ENCODE measurements at places on chromosomes 5 and 9.

- DNase-seq: no peak
Measured at GRCh38 chr9:4022435-4023067, 277.3 kb downstream of the GLIS3 start.

- DNase-seq: no peak
Measured at GRCh38 chr9:89591274-89592212, 13.3 kb upstream of the GADD45G start.

DNA sequence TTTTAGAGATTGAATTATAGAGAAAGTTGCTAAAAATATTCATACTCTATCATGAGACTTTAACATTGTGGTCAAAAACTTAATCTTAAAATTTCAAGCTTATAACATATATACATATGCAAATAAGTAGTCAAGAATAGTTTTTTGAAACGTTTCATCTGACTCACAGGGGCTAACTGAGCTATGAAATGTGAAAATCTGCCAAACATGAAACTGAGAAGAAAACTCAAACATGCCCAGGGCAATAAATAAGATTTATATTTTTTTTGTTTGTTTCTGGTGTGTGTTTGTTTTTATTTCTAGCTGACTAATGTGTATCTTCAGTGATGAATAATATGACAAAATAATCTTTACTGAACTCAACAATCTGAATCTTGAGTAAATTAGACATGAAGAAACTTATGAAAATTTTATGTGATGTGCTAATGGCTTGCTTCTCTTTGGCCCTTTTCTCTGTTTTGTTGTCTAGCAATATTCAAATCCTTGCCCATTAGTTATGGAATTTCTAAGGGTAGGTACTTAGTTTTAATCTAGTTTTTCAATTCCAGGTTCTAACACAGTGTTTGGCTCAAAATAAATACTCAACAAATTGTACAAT lies 99.9 kb downstream of the FAM174A start:
- no peak for DNase-seq

DNA sequence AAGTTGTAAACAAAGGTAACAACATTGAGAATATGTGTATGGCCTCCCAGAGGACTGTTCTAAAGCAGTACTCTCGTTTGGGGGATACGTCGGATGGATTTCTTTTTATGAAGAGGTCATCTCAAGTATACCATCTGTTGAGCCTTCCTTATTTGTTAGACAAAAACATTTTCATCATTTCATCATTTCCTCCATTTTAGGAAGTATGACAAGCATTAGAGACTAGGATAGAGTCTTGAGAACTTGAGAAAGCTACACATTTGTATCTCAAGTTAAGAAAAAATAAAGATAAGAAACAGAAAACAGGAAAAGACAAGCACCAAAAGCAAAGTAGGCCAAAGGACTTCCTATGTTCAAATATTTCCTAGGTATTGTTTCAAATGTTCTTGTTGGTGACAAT lies 307.0 kb downstream of the EFNA5 start:
- no peak for DNase-seq

GRCh38 chr5:2382776-2383697 lies 368.4 kb downstream of the IRX2 start:
- no peak for DNase-seq

DNA sequence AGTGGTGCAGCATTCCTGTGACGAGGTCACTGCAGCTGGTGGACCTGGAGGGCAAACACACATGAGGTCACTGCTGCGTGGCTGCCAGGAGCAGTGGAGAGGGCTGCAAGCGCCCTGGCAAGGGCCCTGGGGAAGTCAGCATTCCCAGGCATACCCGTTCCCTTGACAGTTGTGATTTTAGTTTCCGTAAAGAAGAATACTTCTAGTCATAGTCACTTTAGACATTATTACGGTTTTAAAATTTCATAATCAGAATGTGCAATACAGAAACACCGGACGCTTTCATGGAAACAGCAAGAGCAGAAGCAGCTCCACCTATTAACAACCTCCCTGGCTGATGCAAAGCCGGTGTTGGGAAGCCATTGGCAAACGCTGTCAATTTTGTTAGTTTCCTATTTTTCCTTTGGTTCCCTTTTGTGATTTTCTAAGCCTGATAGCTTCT lies 129.8 kb downstream of the GADD45G start:
- no peak for DNase-seq

DNA sequence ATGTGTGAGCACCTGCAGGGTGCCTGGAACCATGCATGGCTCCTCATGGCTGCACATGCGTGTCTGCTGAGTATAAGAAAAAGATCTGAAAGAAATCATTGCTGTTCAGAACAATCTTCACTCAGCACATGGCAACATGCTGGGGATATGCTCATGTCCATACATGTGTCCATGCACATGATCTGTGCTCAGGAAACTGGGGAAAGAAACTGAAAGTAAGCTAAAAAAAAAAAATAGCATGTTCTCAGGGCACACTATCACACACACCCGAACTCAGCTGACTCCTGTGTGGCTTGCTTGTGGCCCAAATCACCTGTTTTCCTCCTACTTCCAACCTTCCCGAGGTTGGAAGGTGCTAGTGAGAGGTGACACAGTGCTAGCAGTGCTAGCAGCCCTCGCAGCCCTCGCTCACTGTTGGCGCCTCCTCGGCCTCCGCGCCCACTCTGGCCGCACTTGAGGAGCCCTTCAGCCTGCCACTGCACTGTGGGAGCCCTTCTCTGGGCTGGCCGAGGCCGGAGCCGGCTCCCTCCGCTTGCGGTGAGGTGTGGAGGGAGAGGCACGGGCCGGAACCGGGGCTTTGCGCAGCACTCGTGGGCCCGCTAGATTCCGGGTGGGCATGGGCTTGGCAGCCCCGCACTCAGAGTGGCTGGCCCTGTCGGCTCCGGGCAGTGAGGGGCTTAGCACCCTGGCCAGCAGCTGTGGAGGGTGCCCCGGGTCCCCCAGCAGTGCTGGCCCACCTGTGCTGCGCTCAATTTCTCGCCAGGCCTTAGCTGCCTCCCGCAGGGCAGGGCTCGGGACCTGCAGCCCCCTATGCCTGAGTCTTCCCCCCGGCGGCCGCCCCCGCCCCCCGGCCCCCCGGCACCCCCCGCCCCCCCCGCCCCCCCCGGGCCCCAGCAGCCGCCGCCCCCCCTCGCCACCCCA lies 76.0 kb downstream of the GADD45G start:
- no peak for DNase-seq

GRCh38 chr5:155834271-155834975 lies 492.5 kb upstream of the SGCD start:
- DNase-seq: no peak

DNA sequence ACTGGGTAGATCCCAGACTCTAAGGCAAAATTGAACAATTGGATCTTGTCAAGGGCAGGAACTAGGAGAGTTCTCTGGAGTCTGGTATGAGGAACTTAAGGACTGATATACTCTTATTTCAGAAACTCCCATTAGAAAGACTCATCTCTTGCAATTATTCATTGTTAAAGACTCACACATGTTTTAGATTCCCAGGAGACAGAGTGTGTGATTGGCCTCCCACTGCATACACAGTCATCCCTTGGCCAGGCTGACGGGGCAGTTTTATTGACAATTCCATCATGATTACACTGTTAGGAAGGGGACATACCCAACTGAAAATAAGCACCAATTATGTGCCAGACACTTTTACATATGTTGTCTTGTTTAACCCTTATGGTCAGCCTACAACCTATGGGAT lies 347.2 kb downstream of the DMAC1 start:
- DNase-seq: no peak

- no peak for DNase-seq
Measured at GRCh38 chr5:77329664-77330430, 119.4 kb downstream of the PDE8B start.

DNA sequence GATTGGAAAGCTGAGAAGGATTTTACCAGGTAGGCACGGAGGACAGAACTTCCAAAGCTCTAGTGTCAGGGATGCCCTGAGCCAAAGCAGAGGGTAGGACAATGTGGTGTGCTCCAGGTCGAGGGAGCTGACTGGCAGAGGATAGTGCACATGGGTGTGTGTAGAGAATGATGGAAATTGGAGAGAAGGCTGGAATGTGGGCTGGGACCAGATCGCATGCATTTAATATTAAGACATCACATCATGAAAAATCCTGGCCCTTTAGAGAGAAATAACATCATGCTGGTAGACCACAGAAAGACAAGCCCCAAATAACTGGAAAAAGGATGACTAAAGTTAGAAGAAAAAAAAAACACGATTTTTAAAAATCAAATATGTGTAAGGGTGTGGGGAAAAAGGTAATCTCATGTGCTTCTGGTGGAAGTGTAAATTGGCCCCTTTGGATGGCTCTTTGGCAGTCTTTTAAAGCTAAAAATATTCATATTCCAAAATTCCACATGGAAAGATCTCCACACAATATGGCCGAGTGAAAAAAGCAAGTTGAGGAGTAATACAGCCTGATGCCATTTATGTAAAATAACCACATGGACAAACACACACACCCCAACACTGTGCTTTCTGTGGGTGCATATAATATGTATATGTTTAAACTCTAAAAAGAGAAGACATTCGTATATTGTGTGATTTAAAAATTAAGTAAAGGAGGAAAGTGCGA lies 67.0 kb upstream of the TGFBR1 start:
- no peak for DNase-seq

DNA sequence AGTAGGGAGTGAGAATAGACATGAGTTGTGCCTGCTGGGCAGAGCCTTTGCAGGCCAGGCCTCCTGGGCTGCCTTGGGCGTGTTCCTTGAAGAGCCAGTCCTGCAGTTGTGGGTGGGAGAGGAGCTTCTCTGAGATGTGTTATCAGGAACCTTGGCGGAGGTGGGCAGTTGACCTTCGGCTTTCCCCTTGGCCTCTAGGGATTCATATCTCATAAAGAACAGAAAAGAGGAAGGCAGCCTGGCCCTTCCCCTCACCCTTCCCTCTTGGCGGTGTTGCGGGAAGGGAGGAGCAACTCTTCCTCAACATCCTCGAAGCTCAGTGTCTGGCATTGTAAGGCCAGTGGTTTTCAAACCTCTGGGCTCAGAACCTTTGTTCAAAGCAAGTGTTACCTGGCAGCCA lies 59.2 kb downstream of the DAPK1 start:
- no peak for DNase-seq

DNA sequence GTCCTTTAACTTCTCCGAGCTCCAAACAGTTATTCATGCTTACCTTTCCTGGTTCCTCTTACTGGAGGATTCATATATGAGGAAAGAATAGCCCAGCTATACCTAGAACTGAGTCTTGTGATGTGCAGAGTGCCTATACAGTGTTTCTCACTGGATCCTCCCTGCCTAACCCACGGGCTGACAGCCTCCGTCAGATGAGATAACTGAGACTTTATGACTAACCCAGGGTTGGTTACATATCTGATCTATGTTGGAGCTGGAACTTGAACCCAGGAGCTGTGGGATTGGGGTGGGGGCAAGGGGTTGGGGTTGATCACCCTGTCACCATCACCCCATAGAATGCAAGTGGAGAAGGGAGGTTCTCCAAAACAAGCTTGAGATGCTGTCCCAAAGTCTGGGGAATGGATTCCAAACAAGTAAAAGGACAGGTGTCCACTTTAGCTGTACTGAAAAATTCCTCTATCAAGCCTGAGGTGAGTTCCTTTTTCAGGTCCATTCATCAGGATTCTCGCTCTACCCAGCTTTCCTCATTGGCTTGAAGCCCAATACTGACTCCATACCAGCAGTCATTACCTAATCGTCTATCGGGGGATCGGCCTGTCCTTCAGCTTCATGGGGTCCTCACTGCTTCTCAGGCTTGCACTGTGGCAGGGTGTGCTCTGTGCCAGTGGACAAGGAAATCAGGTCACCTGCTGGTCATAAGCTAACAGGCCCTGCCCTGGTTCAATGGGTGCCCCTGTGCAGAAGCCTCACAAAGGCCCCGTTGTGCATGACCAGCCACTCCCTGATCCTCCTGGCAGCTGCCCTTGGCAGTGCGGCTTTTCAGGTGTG lies 100.6 kb downstream of the ARHGAP26 start:
- no peak for DNase-seq

DNA sequence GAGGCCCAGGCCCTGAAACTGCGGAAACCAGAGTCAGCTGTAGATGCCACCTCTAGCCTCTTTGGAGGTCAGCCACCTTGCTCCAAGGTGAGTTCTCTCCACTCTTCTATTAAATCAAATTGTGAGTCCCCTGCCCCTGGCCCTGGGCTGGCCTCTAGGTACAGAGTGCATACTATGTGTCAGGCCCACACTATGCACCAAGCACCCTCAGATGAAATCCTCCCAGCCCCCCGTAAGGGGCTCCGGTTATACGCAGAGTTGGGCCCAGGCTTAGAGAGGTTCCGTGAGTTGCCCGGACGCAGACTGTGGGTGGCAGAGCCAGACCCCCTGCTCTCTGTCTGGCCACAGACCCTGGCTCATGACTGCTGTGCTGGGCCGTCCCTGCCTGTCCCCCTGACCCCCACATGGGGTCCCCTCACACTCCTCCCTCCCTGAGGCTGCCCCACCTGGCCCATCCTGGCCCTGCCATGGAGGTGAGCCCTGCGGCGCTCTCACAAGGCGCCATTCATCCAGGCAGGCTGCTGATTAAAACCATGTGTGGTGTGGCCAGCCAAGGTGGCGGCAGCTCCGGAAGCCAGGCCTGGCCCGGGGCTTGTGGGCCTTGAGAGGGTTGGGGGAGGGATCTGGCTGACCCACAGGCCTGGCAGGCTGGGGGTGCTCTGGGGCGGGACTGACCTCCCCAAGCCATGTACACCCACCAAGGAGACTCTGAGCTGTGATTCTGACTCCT lies 65.5 kb upstream of the SYNPO start:
- no peak for DNase-seq

DNA sequence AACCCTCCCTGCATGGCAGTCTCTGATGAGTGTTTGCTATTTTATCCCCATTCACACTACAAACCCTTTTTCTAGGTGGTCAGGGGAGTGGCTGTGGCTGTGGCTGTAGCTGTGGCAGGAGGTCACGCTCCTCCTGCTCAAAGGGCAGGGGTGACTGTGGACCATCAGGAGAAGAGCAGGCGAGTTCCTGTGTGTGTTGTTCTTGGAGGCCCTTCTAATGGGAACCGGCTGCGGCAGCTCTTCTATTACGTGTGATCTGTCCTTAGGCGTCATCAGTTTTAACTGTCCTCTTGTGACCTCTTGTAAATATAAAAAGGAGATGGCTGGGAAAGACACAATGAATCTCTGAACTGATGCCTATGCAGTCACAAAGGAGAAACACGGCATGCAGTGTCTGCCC lies 65.1 kb downstream of the ANKH start:
- DNase-seq: no peak

DNA sequence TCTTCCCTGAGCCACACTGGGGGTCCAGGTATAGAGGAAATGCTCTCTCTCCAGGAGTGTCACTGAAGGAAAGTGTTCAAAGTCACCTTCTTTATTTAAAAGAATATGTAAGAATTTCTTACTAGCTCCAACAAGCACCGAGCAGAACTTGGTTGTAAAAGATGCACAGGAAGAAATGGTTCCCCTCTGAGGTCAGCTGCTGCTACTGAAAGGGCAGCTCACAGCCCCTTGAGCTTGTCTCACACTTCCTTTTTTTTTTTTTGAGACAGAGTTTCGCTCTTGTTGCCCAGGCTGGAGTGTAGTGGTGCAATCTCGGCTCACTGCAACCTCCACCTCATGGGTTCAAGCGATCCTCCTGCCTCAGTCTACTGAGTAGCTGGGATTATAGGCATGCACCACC lies 77.2 kb downstream of the PRRT1B start:
- no peak for DNase-seq

DNA sequence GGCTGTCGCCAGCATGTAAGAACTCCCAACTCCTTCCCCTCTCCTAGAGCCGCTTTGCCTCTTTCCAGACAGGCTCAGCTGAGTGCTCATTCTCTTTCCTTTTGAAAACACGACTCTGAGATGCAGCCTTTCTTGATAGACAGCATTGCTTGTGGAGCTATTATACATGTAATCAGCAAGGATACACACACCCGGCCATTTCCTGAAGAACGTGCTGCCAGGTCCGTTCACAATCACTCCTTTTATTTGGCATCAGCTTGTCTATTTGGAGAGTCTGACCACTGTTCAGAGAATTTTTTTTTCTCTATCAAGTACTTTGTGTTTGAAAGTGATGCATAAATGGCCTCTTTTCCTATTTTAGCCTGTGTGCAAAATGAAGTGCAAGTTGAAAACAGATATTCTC lies 328.7 kb downstream of the MARCHF11 start:
- no peak for DNase-seq
